Iris pigment epithelial cell (primary cell): ENCODE measurements at places on chromosomes 6 and 20.

DNA sequence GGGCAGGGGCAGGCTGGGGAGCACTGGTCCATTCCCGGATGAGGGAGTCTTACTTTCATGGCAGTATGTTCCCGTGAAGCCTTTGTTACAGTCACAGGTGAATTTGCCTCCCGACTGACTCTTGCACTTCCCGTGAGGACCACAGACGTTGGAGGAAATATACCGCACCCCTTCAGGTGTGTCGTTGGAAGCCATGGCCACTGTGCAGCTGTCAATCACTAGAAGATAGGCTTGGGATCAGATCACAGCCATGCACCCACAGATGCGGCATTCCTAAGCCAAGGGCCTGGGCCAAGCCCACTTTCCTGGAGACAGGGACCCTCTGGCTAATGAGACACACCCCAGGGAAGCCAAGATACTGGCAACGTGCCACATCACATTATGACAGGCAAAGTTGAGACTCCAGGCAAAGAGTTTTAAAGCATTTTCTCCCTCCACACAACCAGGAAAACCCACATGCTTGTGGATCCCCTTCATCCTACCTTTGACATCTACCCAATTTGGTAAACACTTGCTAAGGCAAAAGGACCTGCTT, 26.8 kb downstream of the JAG1 start:
- DNase-seq, result no peak

DNA sequence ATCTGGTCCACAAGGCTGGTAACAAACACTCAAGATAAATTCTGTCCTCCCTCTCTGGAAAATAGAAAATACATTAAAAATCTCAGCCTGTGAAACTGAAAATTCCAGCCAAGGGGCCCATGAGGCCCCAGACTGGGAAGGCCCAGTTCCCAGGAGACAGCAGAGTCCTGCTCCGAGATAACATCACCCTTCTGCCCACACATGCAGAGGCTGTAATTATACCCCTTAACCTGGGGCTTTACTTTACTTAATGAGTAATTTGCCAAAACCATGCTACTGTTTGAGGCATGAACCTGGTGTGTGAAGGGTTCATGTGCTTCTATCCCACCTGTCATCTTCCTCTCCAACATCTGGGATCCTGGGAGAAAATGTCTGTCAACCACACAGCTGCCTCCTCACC, 398.9 kb upstream of the SULF2 start:
- no peak for DNase-seq

GRCh38 chr6:142385352-142385751, 83.5 kb downstream of the ADGRG6 start:
- DNase-seq, result no peak

GRCh38 chr6:40848038-40848437, 191.0 kb downstream of the UNC5CL start:
- peak; percentile 9 for DNase-seq

- peak; percentile 2 for DNase-seq
Observed at GRCh38 chr6:156557251-156557910, 219.8 kb upstream of the ARID1B start.

GRCh38 chr6:139184459-139184858, 49.6 kb downstream of the HECA start:
- no peak for DNase-seq

DNA sequence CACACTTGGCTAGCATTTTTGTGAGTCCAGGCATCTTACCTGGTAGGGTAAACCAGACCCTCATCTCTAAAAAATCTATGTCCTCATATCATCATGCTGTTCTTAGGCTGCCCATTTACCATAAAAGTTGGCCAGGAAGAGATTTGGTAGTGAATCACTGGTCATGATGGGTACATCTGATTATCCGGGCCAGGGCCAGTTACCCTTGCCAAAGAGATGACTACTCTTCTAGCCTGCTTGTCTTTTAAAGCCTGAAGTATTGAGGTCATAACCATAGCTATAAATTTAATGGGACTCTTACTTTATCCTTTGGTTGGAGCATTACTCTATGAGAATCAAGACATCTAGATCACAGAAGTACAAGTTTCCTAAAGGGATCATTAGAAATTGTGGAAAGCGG, 276.8 kb downstream of the TENT5A start:
- no peak for DNase-seq

DNA sequence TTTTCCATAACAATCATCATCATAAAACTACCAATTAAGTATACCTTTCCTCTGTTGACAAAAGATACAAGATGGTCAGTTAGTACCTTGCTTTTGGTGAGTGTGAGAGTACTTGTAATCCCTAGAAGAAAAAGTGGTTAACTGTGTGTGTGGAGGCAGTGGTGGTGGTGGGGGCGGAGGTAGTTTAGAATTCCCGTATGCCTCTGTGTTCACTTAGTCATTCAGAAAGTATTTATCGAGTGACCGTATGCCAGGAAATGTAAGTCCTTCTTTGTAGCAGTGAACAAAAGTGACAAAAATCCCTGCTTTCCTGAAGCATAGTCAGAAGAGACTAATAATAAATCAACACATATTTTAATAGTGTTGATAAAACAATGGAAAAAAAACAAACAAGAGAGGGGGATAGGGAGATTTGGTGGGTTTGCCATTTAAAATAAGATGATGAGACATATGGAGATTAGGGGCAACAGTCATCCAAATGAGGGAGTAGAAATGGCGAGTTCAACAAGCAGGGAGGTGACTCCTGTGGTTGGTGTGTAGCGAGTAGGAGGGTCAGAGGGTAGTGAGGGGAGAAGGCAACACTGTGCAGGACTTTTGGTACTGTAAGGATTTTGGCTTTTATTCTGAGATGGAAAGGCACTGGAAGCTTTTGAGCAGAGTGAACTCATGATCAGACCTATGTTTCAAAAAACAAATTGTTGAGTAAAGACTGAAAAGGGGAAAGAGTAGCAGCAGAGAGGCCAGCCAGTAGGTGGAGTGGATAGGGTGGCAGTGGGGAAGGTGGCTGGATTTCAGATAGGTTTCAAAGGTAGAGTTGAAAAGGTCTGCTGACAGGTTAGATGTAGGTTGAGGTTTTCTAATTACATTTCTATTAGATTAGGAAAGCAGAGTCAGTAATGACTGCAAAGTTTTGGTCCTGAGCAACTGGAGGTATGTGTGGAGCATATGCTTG, 40.3 kb upstream of the SIM1 start:
- DNase-seq, result peak; percentile 91

- DNase-seq, result peak; percentile 22
Observed at GRCh38 chr6:42933205-42933604, 3.9 kb downstream of the CNPY3 start.

GRCh38 chr6:23663652-23664051, 462.4 kb upstream of the NRSN1 start:
- DNase-seq, result no peak

DNA sequence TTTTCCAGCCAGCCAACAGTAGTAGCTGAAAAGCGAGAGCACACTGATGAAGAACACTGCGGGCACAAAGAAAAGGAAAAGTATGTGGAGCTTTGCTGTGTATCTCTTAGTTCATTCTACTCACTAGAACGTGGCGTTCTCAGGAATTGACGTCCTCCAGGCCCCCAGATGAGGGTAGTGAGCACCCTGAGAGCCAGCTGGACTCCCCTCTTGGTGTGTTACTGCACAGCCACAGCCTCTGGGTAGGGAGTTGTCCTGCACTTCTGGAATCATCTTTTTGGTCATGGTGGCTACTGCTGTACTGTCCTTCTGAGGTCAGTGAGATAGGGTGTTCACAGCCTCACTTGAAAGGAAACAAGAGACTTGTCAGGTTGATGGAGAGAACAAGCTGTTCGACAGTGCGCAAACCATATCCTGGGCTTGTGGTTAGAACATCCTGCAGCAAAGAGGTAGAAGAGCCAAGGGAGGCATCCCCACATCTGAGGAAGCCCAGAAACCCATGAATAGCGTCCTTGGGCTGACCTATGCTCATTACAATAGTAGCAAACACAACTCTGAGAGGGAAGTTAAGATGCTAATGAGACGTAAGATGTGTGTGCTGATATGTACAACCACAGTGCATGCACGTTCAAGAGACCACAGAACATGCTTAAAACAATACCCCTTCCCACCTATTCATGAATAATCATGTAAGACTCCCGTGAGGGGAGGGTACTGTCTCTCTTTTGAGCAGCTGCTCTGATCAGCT, 14.6 kb upstream of the HLA-F start:
- no peak for DNase-seq

DNA sequence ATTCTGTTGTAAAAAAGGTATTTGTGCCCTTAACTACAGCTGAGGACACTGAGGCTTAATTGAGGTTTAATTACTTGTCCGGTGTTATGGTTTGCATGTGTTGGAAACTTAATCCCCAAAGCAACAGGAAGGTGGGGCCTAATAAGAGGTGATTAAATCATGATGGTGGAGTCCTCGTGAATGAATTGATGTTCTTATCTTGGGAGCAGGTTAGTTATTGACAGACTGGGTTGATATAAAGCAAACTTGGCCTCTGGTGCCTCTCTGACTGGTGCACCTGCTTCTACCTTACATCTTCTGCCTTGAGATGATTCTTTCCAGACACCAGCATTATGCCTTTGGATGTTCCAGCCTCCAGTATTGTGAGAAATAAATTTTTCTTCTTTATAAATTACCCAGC, 306.5 kb upstream of the HS3ST5 start:
- no peak for DNase-seq

DNA sequence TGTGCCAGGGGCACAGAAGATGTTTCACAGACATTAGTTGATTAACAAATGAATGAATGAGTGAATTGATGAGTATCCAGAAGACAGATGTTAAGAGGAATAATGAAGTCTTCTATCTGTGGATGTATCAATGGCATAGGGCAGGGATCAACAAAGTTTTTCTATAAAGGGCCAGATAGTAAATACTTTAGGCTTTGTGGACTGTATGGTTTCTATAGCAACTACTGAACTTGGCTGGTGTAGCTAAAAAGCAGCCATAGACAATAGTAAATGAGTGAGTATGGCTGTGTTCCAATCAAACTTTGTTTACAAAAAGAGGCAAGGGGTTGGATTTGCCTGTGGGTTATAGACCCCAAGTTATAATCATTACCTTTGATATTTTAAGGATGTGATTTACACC, 144.0 kb downstream of the PRL start:
- DNase-seq, result no peak

DNA sequence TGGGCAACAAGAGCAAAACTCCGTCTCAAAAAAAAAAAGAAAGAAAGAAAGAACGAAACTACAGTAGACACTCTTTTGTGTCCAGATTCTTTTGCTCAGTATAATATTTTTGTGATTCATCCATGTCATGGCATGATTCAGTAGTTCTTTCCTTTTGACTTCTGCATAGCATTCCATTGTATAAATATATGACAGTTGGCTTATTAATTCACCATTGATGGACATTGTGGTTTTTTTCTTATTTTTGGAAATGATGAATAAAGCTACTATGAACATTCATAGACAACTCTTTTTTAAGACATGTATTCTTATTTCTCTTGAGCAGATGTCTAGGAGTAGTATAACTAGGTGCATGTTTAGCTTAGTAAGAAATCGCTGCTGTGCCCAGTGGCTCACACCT, 10.3 kb upstream of the IER3 start:
- peak; percentile 57 for DNase-seq

GRCh38 chr20:37498066-37498665, 22.9 kb upstream of the NNAT start:
- peak; percentile 16 for DNase-seq

DNA sequence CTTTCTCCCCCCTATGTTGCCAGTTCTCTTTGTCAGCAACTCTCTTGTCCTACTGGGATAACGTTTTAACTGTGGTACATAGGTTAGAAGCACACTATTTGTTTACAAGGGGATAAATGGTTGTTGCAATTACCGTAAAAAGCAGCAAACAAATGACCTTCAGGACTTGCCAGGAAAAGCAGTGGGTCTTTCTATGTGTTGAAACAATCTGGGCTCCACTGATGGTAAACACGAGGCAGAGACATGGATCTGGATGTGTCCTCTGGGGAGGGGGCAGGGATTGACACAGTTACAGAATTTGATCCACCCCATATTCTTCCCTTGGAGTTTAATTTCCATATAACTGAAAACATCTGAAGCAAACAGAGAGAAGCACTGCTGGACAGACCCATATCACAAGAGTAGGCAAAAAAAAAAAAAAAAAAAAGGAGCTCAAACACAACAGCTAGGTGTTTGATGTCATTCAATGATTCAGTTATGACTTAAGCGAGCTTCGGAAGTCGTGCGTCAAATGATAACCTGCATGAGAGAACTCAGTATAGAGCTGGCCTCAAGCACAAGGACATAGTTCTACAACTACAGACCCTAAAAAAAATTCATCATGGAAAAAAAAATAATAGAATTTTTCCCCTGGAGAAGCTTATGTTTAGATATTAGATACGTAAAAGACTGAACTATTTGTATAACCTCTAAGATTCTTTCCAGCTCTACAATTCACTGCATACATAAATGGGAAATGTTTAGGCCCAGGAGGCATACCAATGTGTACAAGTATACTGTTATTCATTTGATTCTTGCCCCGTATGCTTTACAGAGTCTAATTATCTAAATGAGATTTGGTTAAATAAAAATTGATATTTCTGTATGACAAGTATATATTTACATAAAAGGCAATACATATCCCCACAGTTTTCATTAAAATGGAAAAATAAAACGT, 127.7 kb downstream of the ALDH8A1 start:
- peak; percentile 38 for DNase-seq

DNA sequence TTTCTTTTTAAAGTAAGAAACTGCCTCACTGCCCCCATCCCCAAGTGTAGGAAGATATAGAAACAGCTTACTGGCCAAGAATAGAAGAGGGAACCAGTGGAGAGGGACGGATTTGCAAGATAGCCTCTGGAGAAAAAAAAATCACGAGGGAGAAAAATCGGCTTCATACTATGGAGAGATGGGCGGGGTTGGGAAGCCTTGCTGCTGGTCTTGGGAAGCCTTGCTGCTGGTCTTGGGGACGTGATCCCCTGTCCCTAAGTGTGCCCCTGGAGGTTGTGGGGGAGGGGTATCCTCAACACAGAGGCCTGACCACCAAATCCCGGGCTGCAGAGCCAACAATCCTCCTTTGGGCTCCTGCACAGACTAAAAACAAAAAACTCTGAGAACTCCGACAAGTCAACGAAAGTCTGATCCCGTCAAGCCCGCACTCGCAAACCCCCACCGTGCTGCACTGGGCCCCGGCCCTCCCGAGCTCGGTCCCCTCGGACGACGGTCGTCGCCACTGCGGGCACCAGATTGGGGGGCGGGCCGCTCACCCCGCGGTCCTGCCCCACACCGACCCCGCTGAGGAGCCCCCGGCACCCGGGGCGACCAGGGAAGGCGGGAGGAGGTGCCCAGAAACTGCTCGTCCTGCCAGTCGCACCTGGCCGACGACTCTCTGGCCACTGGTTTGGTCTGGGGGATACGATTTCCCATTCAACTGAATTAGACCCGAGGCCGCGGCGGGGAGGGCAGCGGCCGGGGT, 750 bp downstream of the MAP7 start:
- DNase-seq, result no peak

DNA sequence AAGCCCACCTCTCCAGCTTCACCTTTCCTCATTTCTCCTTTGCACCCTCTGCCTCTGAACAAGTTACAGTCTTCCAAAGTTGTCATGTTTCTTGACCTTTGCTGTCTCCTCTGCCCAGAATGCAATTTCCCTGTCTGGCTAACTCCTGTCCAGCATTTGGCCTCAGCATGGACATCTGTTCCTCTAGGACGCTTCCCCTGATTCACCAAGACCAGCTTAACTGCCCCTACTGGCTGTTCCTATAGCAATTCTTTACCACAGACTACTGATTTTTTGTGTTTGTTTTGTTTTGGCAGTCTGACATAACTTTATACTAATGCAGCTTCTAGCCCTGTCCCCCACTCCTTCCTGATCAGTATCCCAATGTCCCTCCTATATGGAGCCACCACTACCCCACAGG, 13.4 kb downstream of the GNL1 start:
- DNase-seq, result peak; percentile 36

- DNase-seq, result no peak
Observed at GRCh38 chr20:19682249-19682648, 75.8 kb upstream of the RIN2 start.
